ENCODE measurements at places on chromosomes 1 and 21. TPM values are rescaled to one million over a fixed set of nuclear protein-coding genes. Genes with fewer than 3 reads are reported as not detected.

Gene LCE2C
- not detected for total RNA-seq

Gene CSMD2
- not detected for total RNA-seq

GRCh38 chr1:196689001-196689400 is 37.2 kb downstream of the CFH start:
- DNase-seq, result no peak

DNA sequence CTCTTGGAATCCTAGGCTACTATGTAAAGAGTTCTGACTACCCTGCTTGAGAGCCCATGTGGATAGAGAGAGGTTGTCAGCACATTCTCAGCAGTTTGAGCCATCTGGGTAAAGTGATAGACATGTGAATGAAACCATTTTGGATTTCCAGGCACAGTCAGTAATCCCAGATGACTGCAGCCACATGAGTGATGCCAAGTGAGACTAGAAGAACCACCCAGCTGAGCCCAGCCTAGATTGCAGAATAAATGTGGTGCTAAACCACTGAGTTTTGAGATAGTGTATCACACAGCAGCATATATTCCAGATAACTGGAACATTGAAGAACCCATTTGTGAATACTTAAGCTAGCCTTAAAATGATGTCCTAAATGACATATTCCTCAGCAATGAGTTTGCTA is 166.2 kb downstream of the ATP6V1G3 start:
- no peak for DNase-seq

- DNase-seq, result no peak
These were observed 56.9 kb downstream of the MIER1 start for GRCh38 chr1:66981679-66982078.

DNA sequence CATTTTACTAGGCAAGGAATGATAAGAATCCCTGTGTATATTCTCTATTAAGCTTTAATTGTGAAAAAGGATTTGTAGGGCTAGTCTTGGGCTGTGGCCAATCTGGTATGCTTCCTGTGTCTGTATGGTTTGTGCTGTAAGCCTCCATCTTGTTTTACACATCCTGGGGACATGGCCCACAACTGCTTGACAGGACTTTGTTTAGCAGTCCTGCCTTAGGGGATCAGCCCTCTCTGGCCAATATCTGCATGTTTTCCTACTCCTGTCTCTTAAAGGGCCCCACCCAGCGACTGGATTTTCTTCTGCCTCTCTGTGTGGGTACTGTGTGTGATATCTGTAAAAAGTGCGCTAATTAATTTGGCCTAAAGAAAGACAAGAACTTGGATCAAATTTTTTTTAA is 813.2 kb downstream of the PLA2G4A start:
- no peak for DNase-seq

DNA sequence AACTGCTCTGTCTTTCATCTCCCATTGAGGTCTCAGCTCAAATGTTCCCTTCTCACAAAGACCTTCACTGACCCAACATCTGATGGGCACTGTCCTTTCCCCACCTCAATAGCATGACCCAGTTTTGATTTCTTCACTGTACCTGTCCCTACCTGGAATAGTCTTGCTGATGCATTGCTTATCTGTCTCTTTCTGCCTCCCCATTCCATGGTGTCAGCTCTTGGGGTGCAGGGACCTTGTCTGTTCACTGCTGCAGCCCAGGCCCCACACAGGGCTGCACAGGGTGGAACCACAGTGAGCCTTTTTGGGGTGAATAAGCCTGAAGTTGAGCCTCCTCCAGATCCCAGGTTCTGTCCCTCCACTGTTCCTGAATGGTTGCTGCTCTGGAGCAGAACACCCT is 414.9 kb downstream of the PTPRU start:
- DNase-seq, result no peak

Gene BEND5
- total RNA-seq, result 3.1 TPM

- DNase-seq, result no peak
These were observed at the start of gene IL24 for GRCh38 chr1:206897175-206897574. Gene IL24, plus strand, starts transcription at chr1:206897443. Its CDS starts 390 bp downstream, at chr1:206897833.

Gene C1QC
- not detected for total RNA-seq

Gene SLC16A4
- 0.29 TPM for total RNA-seq

- no peak for DNase-seq
These were observed 11.7 kb downstream of the SEMA4A start for GRCh38 chr1:156165083-156165482.

GRCh38 chr1:59261537-59261936 is 35.4 kb upstream of the FGGY start:
- no peak for DNase-seq

Gene RUNX1
- total RNA-seq, result 77.8 TPM

DNA sequence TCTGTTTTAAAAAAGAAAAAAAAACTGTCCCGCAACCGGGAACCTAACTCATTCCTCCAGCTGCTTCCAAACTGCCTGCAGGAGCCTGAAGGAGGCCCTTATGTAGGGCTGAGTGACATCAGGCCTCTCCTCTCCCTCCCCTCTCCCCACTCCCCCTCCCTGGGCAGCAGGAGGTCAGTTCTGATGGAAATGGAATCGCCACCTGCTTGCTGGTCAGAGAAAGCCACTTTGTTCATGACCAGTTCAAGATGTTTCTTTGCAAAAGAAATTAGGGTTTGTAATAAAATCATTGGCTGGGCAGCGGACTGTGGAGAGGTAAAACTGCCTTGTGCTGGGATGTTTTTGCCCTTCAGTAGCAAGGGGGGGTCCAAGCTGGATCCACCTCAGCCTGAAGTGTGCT is at the start of gene MAP1LC3C:
MAP1LC3C (minus strand) TSS at position 73 of the 400 bp plus-strand sequence. CDS start 90 bp downstream, outside the sequence.
- no peak for DNase-seq

GRCh38 chr1:201138311-201138840 is 11.4 kb upstream of the ASCL5 start:
- DNase-seq, result no peak

DNA sequence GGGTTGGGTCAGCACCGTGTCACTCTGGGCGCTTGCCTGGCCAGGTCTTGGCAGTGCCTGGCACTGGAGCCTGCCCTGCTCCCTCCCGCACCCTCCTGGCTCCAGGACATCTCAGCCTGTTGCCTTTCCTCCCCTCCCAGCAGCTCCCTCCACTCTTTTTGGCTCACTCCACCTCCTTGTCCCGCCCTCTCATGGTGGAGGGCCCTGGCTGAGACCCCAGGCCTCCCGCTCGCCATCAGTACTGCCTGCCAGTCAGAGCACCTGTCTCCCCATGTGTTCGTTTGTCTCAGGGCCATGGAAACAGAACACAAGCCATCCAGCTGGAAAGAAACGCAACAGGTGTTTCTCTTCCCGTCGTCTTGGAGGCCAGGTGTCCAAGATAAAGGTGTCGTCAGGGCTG is 61.0 kb downstream of the B3GALT5 start:
- no peak for DNase-seq

- DNase-seq, result no peak
These were observed 375.3 kb downstream of the USH2A start for GRCh38 chr1:216047811-216048572.

DNA sequence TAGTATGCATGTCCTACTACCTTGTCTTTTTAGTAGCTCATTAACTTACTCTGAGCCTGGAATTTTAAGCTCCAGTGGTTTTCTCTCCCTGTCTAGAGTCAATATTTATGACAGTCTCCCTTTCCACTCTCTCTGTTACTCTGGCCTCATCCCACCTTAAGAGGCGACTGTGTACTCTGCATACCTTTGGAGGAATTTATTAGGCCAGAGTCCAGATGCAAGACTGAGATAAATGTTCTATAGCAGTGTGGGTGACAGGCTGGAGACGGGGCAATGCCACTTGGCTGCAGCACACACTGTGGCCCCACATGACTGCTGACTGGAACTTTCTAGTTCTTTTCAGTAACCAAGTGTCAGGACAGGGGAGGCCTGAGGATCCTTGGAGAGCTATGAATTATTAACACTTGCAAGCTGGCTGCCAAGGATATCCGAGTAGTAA is 4.1 kb upstream of the PDZK1 start:
- DNase-seq, result no peak

Gene OR2L2
- total RNA-seq, result not detected
